ENCODE measurements at places on chromosomes 5 and 9. TPM values are rescaled to one million over a fixed set of nuclear protein-coding genes. Genes with fewer than 3 reads are reported as not detected.

DNA sequence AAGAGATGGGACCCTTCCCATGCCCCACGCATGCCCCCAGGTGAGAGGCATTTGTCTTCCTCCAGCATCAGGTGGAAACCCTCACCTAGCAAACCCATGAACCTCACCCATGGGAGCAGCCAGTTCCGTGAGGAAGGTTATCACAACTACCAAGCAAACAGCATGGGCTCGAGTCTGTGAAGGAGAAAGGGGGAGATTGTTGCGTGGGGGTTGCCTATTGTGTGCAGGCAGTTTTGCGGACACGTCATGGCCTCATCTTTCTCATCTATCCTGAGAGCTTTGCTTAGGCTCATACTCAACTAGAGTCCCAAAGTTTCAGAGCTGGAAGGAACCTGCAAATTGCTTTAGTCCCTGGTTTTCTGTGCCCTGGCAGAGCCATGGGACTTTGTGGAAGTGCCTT lies 73.6 kb upstream of the TGFBR1 start:
- no peaks in the 10 kb centered on the region for H3K27me3 ChIP-seq
- H3K4me1 ChIP-seq, result peaks cover 32% of the 10 kb centered on the region
- no peak overlapping the region for H3K4me3 ChIP-seq
- no peak overlapping the region for H3K27ac ChIP-seq
- no peaks in the 10 kb centered on the region for H3K36me3 ChIP-seq
- no peak for DNase-seq

DNA sequence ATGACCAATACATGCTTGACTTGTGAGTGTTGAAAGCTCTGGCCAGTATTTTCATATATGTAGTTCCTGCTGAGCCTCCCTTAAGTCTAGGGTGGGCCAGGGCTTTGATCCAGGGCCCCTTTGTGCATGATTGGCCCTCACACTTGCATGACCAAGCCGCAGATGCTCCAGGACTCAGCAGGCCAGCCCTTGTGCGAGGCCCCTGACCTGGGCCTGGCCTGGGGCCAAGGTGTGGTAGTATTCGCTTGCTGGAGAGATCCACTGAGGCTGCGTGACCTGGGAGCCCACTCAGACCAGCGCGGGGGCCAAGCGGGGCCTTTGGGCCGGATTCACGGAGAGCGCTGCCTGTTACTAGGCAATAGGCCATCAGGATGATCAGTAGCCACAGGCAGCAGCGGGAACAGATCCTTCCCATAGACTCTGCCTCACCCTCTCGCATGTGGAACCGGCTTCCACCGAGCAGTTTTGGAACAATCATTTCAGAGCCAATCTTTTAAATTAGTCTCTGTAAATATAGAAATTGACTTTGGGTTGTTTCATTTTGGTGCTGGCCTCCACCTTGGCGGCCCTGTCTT lies 79.0 kb upstream of the PTCH1 start:
- DNase-seq, result no peak
- H3K36me3 ChIP-seq, result no peaks in the 10 kb centered on the region
- H3K27me3 ChIP-seq, result peaks cover 23% of the 10 kb centered on the region
- H3K27ac ChIP-seq, result no peak overlapping the region
- no peaks in the 10 kb centered on the region for H3K4me1 ChIP-seq

- DNase-seq, result no peak
- H3K27me3 ChIP-seq, result peaks cover 19% of the 10 kb centered on the region
- no peaks in the 10 kb centered on the region for H3K36me3 ChIP-seq
- no peak overlapping the region for H3K27ac ChIP-seq
Measured at GRCh38 chr5:17216974-17217492, 398 bp upstream of the BASP1 start.

The PDZD2 gene
- not detected for total RNA-seq

- peaks cover 8% of the 10 kb centered on the region for H3K27me3 ChIP-seq
- no peak for DNase-seq
- no peak overlapping the region for H3K27ac ChIP-seq
- H3K4me1 ChIP-seq, result no peaks in the 10 kb centered on the region
- H3K4me3 ChIP-seq, result no peak overlapping the region
Measured at GRCh38 chr9:87606841-87607521, 109.3 kb downstream of the DAPK1 start.

All from natural killer cell treated with Interleukin-12 subunit alpha and Interleukin-12 subunit beta and Interleukin-15 and Interleukin-18, amount 100 ng/mL, for 72 hours (primary cell).